Activated CD8-positive, alpha-beta memory T cell treated with anti-CD3 and anti-CD28 coated beads for 48 hours (primary cell): ENCODE measurements at places on chromosomes 3 and 15.

DNA sequence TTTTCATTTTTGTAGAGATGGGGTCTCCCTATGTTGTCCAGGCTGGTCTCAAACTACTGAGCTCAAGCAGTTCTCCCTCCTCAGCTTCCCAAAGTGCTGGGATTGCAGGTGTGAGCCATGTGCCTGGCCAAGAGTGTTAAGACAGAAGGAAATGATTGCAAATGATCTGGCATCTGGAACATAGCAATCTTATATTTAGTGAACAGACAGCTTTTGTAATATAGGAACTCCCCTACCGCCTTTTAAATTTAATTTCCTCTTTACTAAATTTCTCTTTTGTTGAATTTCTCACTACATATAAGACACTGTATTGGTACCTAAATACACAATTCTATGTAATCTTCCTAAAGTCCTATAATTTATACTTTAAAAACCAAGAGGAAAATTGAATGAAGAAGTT, 13.1 kb downstream of the ANO10 start:
- DNase-seq: no peak

DNA sequence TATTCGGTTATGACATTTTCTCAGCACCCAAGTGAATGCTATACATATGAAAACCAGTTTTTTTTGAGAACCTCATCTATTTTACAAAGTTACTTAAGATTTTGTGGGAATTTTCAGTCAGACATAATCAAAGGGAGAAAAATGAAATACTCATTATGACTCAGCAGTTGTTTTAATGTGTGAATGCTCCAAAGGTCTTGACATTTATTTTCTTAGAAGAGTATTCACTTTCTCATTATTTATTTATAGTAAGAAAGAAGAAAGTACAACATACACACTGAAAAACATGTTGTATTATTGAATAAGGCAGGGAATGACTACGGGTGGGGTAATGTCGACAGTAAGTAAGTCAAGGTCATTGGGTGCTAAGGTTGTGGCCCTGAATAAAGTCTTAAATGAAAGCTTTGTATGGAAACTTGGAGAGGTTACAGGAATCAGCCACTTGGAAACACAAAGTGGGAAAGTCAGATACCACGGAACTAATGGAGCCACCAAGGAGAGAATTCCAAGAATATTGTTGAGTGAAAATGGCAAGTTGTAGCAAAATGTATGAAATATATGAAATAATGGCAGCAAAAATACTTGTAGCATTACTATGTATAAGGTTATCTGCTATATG, 844.5 kb downstream of the TBL1XR1 start:
- no peak for DNase-seq

GRCh38 chr15:83917432-83917831, 263.5 kb downstream of the ADAMTSL3 start:
- no peak for DNase-seq

DNA sequence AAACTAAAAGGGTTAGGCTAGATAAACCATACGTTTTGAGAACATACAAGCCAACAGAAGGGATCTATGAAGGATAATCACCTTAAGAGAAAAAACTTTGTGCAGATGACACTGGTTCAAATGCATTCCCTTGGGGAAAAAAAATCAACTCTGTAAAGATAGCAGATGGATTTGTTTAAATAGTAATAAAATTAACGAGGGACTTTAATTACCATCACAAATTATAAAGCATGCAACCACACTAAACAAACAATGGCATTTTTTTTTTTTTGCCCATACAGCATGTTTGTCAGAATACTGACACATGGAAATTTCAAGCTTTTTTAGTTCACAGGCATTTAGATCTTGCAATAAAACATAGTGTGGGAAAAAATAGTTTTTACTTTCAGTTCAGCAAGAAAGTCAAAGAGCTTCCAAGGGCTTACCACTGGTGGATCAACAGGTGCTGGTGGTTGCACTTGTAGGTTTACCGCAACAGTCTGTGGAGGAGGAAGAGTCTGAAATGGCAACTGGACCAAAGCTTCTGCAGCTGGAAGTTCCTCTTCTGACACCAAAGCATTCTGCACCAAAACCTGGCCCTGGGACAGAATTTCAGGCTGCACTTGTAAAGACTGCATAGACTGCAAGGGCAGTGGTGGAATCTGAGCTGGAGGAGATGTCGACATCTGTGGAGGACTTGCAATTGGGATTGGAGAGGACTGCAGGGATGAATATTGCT, 53.1 kb downstream of the PHC3 start:
- no peak for DNase-seq

- no peak for DNase-seq
Measured at GRCh38 chr15:79777916-79778315, 118.9 kb downstream of the MTHFS start.

DNA sequence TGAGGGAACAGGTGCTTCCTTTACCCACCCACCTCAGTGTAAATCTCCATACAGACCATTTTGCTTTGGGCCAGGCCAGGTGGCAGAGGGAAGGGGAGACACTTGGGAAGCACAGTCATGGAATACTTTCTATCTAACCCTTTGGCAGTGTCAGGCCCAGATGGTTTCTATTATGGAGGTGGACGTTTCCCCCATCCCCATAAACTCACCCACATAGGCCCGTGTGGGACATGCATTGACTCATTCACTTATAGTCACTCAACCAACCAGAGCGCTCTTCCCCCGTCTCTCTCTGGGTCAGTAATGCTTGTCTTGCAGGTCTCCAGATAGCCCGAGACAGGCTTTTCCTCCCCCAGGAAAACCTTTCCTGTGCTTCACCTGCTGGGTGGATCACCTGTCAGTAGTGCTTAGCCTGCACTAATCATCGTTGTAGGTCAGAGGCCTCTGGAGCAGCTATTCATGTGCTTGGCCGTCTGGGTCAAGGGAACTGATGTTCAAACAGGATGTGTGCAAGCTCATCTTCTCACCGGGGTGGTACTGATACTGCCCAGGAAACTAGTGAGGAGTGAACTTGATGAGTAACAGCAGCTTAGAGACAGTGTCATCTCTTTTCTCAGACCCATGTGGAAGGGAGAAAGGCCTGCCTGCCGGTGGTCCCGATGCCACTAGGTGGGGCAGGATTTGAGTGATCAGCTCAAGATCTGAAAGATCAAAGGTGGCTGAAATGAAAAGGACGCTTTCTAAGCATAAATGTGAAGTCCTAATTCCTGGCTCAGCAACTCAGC, 67.1 kb downstream of the CEMIP start:
- no peak for DNase-seq

GRCh38 chr15:75694241-75695182, 18.1 kb downstream of the CSPG4 start:
- no peak for DNase-seq

- DNase-seq: no peak
Measured at GRCh38 chr15:60853109-60853508, 374.2 kb upstream of the ICE2 start.

DNA sequence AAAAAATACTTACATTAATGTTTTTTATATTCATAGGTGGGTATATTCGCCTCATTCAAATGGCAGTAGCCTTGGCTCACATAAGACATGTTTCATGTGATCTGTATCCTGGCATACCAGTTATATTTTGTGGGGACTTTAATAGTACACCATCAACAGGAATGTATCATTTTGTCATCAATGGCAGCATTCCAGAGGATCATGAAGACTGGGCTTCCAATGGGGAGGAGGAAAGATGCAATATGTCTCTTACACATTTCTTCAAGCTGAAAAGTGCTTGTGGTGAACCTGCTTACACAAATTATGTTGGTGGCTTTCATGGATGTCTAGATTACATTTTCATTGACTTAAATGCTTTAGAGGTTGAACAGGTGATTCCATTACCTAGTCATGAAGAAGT, 3.5 kb downstream of the PDE12 start:
- no peak for DNase-seq

DNA sequence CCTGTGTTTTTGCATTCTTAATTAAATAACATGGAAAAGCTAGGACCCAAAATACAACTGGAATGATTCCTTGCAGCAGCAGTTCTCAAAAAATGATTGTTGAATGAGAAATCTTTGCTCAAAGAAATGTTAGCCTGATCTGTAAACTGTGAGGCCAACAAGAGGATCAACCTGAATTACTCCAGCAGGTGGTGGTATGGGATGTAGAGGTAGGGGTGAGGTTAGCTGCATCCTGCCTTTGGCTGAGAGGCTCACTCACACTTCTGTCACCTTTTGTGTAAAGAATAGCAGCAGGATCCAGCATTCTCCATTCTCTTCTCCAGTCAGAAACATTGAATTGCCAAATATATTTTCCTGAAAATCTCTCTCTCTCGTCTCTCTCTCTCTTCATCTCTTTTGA, 26.5 kb upstream of the FAM98B start:
- no peak for DNase-seq

- DNase-seq: no peak
Measured at GRCh38 chr3:132448216-132448961, 31.1 kb downstream of the DNAJC13 start.

GRCh38 chr3:117117188-117117936, 407.8 kb downstream of the TUSC7 start:
- no peak for DNase-seq

- no peak for DNase-seq
Measured at GRCh38 chr3:165669504-165669903, 167.7 kb downstream of the BCHE start.

- no peak for DNase-seq
Measured at GRCh38 chr3:126436826-126437717, 38.6 kb downstream of the ZXDC start.

DNA sequence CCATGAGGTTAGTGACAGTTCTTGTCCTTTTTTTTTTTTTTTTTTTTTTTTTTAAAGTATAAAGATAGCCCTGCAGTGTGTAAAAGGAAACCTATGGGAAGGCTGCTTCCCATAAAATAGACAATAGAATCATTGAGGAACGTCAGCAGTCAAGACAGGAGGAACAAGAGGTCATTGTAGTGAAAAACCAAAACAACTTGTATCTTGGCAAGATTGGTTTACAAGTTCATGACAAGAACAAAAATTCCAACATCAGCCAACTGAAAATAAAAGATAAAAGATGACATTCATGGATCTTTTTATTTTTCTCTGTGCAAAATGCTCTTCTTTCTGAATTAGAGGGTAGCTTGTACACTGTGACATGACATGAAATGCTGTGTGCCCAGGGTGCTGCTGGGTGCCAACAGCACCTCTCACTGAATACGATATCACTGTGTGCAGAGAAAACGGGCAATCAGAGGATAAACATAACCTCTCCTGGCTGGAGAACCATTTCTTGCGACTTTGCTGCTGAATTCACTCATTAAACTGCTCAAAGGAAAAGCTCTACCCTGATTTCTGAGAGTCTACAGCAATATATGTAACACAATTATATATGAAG, 30.1 kb upstream of the IP6K2 start:
- no peak for DNase-seq

DNA sequence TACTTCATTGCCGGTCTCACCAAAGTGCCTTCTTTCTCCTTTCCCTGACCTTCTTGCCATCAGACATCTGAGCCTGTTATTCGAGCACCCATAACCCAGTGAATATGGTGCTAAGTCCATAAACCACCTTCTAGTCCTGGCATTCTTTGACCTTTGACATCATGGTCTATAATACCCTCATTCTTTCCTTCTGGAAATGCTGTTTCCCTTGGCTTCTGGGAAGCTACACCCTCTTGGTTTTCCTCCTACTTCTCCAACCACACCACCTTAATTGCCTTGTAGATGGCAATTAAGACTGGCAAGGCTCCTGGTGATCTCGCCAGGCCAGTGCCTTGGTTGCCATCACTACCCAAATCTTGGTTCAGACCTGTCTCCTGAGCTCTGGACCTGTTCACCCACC, 56.1 kb upstream of the TRAK1 start:
- DNase-seq: no peak

DNA sequence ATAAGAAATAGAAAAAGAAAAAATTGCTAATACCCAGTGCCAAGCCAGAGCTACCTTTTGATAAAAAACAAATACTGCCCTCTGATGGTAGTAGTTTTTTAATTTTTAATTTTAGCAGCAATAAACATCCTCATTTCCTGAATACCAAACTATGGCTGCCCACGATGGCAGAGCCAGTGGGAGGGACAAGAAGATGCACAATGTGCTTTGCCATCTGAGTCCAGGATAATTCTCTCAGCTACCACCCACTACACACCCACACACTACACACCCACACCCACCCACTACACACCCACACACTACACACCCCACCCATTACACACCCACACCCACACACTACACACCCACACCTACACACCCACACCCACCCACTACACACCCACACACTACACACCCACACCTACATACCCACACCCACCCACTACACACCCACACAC, 17.8 kb downstream of the CEP19 start:
- DNase-seq: no peak

DNA sequence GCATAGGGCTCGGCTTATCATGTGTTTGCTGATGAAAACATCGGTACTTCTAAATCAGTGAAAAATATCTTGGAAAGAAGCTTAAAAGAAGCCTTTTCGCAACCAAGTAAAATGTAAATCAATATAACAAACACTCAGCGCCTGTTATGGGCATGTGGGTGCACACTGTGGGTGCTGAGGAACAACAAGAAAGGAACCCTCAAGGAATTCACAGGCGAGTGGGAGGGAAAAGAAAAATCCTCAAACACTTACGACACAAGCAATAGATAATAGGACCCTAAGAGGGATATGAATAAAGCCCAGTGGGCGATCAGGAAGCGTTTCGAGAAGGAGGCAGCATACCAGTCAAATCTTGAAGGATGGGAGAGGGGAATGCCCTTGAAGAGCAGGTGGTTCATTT, 21.9 kb downstream of the GLDN start:
- no peak for DNase-seq

DNA sequence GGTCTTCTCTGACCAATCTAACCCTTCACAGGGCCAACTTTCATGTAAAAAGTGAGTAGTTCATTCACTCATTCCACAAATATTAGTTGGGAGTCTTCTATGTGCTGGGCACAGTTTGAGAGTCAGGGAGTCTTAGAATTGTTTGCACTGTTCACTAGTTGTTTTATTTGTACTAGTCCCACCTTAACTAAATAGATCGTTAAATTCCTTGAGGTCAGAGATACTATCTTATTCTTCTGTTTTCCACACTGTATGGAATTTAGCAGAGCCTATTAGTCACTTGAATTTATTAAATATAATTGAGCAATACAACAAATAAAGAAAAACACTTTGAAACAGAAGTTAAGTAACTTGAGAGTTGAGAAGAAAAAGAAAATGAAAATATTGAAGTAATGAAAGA, 40.8 kb upstream of the SPTSSB start:
- DNase-seq: no peak

DNA sequence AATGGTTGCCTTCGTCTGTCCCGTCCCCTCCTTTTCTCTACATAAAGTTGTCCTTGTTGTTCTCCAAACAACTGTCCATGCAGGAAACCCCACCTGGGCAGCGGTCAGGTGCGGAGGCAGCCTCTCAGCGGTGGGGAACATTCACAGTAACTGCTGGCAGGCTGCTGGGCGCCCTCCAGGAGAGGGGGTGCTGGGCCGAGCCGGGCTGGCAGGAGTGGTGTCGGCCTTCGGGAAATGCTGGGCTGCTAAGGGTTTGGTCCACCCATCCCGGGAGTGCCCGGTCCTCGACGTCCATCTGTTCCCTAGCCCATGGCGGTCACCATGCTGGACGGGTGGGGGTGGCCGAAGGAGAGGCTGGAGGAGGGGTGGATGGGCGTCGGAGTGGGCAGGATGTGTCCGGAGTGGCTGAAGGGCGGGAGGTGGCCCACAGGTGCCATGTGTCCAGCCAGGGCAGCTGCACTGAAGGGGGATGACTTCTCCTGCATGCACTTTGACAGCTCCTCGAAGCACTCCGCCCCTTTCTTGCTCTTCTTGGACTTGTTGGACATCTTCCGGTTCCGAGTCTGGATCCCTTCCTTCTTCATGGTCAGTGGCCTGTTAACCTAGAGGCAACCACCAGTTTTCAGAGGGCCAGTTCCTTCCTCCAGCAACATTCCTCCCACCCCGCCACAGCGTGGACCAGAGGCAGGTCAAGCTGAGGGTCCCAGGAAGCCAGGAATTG, 12.1 kb downstream of the GATA2 start:
- DNase-seq: no peak

GRCh38 chr3:193978486-193978885, 157.5 kb upstream of the HES1 start:
- DNase-seq: no peak
